T-helper 2 cell treated with Interferon-gamma antibody and Interleukin-4, amounts not matched to agents 100 ng/mL and 5 ng/mL, for 36 hours (primary cell): ENCODE measurements at places on chromosomes 11 and 22. TPM values are rescaled to one million over a fixed set of nuclear protein-coding genes. Genes with fewer than 3 reads are reported as not detected.

The SCGB1D2 gene
- not detected in 2 replicates for total RNA-seq

The B4GALNT4 gene
- total RNA-seq: 1.1 and 1.2 TPM in 2 replicates

The BBS1 gene
- total RNA-seq: 14.9 and 18.2 TPM in 2 replicates

The B3GAT3 gene
- total RNA-seq: 65.4 and 69.3 TPM in 2 replicates

The ZDHHC8 gene
- total RNA-seq: 62.5 and 64.9 TPM in 2 replicates

The OR8D4 gene
- total RNA-seq: not detected in 2 replicates
